ENCODE measurements at places on chromosomes 16 and 17.
A peak's percentile ranks its signal among the peaks of the same experiment; 100 is the strongest.

- DNase-seq = no peak
Observed at GRCh38 chr17:33873201-33873617, 381.9 kb upstream of the CCL2 start.

DNA sequence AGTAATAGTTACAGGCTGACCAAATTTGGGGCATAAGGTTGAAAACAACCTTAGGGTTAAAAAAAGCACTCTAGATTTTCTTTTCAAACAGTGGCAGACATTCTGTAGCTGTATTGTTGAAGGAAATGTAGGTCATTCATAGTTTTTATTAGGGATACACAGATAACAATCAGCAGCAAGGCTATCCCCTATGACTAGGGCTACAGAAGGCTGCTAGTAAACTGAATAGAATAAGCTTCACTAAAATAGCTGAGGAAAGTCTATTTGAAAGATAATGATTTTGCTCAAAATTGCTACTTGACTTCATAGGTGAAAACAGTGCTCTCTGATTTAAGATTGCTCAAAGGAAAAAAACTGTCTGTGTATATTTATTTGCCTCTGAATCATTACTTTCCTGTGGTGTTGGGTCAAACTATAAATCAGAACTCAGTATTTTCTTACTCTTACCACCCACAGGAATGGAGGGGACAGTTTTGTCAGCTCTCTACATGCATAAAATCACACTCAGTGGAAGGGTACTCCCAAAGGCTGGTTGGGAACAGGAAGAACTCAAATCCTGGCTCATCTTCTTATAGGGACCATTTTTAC lies 24.8 kb downstream of the RPGRIP1L start:
- DNase-seq = no peak

- DNase-seq = no peak
Observed at GRCh38 chr17:8056232-8056975, 17.5 kb downstream of the ALOX15B start.

GRCh38 chr17:42617956-42618431 lies 8.5 kb downstream of the TUBG1 start:
- DNase-seq = peak; percentile 7

DNA sequence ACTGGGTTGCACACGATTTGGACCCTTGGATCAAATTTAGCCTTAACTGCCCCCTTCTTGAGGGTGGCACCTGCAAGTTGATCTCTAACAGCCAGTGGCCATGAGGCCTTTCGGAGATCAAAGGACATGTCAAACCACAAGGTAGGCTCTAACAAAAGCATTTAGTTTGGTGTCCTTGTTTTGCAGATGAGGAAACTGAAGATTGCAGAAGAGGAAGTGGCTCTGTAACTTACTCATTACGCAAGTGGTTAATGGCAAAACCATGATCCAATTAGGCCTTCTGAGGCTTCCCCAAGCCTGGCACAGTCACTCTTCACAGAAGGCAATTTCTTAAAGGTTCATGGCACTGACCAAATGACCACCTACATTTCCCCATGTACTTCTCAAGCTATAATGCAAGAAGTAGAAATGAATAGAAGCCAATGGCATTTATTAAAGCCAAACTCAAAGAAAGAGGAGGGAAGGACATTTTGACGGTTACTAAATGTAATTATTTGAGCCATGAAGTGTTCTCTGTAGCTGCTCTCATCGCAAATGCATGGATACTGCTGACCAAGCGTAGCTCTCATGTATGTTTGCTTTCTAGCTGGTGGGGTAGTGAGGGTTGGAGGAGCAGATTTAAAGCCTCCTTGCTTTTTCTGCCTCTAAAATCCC lies 32.8 kb upstream of the ABCC12 start:
- no peak for DNase-seq

- no peak for DNase-seq
Observed at GRCh38 chr16:9797306-9797705, 384.9 kb downstream of the GRIN2A start.

- no peak for DNase-seq
Observed at GRCh38 chr16:48434653-48435317, 49.6 kb upstream of the SIAH1 start.

DNA sequence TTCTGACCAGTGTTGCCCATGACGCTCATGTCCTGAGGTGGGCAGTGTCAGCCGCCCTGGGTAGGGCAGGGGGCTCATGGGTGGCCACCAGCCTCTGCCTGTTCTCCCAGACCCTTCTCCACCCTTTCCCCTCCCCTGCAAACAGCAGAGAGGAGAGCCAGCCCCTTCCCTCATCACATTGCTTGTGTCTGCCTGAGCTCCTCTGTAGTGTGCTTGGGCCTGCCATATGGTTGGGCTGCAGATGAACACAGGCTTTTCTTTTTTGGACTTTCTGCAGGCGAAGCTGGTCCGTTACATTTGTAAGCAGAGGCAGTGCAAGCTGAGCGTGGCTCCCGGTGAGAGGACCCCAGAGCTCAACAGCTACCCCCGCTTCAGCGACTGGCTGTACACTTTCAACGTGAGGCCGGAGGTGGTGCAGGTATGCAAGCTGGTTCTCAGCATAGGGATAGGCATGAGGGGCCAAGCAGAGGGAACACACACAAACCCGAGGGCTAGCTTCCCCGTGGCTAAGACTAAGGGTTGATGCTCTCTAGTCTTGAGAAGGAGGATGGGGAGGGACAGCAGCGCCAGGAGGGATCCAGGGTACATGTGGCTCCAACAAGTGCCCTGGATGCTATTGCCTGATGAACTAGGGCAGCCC lies 80.6 kb upstream of the LGALS9 start:
- no peak for DNase-seq

GRCh38 chr17:65753348-65753747 lies 191.9 kb upstream of the AXIN2 start:
- DNase-seq = no peak

GRCh38 chr16:66486773-66487579 lies 59.9 kb downstream of the BEAN1 start:
- DNase-seq = peak; percentile 40

DNA sequence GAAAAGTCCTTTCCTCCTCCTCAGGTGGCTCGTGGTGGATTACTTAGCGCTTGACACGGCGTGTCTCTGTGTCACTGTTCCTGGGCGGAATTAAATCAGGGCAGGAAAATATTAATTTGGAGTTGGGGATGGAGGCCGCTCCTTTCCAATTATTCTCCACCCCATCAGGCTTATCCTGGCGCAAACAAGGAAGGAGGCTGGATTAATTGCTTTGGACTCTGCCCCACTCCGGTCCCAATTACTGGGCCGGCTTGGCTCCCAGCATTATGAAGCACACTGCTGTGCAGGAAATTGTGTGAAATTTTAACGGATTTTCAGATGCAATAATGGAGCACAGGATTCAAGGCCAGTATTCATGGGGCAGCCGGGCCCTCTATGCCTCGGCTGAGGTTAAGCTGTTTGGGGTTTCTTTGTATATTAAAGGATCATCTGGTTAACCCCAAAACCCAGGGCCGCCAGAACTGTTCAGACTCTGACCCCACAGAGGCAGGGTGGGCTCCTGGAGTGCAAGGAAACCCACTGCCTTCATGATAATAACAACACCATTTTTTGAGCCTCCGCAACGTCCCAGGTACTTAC lies 87.8 kb downstream of the MRM1 start:
- DNase-seq = peak; percentile 48

- DNase-seq = no peak
Observed at GRCh38 chr16:35011-35677, 18.3 kb downstream of the POLR3K start.

GRCh38 chr17:38886643-38887010 lies 16.8 kb downstream of the LASP1 start:
- DNase-seq = no peak

DNA sequence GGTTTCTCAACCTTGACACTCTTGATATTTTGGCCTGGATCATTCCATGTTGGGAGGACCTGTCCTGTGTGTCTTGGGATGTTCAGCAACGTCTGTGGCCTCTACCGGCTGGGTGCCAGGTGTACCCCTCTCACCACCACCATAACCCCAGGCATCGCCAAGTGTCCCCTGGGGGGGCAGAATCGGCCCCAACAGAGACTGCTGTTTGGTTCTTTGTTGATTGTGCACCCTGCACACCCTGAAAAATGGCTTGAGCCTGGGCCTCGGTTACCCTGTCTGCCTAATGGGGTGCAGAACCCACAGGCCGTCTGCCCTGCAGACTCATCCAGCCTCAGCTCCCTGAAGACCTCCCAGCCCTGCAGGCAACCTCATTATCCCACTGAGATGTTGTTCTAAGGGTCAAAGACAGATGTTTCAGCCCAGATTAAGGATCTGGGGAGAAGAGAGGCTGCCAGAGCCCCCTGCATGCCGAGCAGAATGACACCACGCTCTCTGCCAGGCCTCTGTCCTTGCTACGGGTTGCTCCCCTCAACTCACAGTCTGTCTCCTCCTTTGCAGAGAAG lies 9.2 kb downstream of the CACNG1 start:
- DNase-seq = no peak

GRCh38 chr16:86288716-86289294 lies 221.5 kb upstream of the FOXF1 start:
- DNase-seq = peak; percentile 45

- no peak for DNase-seq
Observed at GRCh38 chr17:63293323-63294075, 152.6 kb downstream of the CYB561 start.

- DNase-seq = no peak
Observed at GRCh38 chr16:3148256-3149192, 13.7 kb downstream of the ZNF213 start.

- no peak for DNase-seq
Observed at GRCh38 chr16:3480901-3481695, 14.2 kb downstream of the C16orf90 start.

DNA sequence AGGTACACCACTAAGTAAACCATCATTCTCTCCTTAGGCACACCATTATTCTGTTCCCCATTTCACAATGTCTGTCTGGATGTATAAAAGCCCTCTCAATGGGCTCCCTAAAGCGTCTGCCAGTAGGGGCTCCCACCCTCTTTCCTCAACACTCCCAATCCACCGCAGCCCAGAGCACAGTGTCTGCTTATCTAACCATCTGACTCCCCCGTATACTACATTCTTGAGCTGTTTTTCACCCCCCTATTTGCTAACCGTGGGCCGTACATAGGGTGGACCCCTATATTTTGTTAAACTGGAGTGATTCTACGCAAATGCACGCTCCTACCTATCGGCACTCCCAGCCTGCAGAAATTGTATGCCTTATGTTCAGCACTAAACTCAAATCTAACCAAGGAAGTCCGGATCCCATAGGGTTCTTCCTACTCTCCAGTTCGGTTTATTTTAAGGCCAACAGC lies 685 bp upstream of the PSMD3 start:
- no peak for DNase-seq

- no peak for DNase-seq
Observed at GRCh38 chr17:69443138-69443537, 28.6 kb downstream of the MAP2K6 start.

GRCh38 chr17:609232-609810 lies 105.3 kb downstream of the VPS53 start:
- no peak for DNase-seq

GRCh38 chr16:5533321-5533888 lies 435.8 kb upstream of the EEF2KMT start:
- no peak for DNase-seq

GRCh38 chr16:84583995-84584394 lies 33.9 kb downstream of the COTL1 start:
- no peak for DNase-seq

GRCh38 chr17:78557598-78558039 lies 19.6 kb downstream of the DNAH17 start:
- no peak for DNase-seq

DNA sequence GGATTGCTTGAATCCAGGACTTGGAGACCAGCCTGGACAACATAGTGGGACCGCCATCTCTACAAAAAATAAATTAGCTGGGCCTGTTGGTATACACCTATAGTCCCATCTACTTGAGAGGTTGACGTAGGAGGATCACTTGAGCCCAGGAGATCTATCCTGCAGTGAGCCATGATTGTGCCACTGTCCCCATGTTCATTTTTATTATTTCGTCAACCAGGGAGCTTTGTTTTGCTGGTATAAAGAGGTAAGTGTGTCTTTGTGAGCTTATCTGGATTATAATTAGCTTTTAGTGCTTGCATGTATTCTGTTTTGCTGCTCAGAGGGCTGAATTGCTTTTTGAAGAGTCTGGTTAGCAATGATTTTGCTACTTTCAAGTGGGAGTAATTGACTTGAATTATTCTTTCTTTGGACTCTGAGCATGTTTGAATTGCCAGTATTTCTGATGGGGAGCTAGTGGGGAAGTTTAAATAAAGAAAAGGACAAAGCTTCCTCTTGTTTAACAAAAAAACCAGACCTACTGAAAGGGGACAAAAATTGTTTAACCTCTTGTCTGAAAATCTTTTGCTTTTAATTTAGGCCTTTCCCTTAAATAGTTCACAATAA lies 31.6 kb upstream of the BCAS3 start:
- DNase-seq = no peak

DNA sequence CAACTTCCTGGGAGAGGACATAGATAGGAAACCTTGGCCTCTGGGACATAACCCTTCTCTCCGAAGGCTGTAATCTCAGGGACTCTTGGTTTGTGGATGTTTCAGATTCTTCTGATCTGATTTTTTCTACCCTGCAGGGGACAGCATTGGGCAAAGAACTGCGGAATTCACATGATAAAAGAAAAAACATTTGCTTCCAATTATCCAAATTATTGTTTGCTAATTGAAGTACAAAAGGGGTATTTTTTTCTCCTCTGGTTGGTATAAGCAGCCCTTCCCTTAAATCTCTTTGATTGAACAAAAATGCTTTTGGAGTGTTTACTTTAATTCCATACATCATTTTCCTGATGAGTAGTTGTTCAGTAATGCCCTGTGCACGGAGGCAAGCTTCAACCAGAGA lies 251.7 kb upstream of the IRX3 start:
- no peak for DNase-seq

GRCh38 chr16:16073891-16074881 lies 124.8 kb downstream of the ABCC1 start:
- peak; percentile 59 for DNase-seq

DNA sequence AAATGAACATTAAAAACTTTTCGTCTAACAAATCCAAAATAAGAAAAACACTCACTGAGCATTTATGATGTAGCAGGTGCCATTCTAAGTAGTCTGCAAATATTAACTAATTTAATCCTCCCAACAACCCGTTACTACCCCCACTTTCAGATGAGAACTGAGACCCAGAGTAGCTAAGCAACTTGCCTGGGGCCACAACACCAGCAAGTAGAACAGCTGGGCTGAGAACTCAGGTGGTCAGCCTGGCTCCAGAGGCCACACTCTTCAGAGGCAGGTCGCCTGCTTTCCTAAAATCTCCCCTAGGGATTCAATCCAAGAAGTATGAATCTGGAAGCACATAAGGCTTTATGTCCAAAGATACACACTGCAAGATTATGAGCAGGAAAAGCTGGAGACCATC lies 6.2 kb downstream of the MBTPS1 start:
- DNase-seq = no peak

DNA sequence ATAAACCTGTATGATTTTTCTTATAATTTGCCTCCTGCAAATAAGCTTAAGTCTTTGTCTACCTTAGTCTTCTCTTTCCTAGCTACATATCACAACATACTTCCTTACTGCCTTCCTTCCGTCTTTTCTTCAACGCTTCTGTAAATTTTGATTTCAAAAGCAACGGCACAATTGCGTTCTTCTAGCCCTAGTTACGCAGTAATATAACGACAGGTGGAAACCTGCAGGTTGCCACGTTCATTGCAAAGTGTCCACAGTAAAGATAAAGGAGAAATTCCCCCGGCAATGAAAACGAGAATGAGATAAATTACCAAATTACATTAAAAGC lies 546 bp upstream of the PSMD7 start:
- no peak for DNase-seq

- no peak for DNase-seq
Observed at GRCh38 chr16:4888428-4889135, 41.3 kb downstream of the UBN1 start.

GRCh38 chr17:40828454-40829044 lies 6.1 kb upstream of the KRT10 start:
- no peak for DNase-seq

- peak; percentile 95 for DNase-seq
Observed at GRCh38 chr16:2520097-2520783, at the start of gene AMDHD2. Gene AMDHD2 (plus strand): TSS chr16:2520371. CDS start chr16:2520459, 88 bp downstream.

Data from eye (tissue), 1 donor.